ENCODE measurements at places on chromosomes 6 and 20.

DNA sequence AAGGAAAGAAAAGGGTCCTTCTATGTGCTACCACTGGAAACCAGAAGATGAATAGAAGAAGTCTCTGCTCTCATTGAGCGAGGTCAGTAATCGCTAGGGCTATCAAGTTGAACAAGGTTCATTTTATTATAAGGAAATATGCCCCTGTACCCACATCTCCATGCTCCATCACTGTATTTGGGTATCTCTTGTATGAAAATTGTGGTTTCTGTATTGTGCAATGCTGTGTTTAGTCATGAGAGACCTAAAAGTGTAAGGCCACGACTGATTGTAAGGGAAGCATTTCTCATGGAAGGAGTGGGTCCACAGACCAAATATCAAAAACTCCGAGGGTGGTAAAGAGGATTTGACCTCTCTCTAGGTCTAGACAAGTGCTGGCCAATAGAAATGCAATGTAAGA, 3.6 kb upstream of the HS3ST5 start:
- DNase-seq = no peak

GRCh38 chr20:11918981-11919380, 1.3 kb downstream of the BTBD3 start:
- DNase-seq = peak; percentile 34

DNA sequence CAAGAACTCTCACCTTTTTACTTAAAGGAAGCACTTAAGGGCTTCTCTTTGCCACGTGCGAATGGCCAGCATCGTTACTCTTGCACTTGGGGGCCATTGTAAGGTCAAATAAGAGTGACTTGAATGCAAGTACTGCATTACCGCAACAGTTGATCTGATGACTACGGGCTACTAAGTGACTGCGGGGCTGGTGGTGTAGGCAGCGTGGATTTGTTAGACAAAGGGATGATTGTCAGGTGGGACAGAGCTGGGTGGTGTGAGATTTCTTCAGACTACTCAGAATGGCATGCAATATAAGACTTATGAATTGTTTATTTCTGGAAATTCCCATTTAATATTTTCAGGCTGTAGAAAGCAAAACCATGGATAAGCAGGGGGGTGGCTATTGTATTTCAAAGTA, 199.7 kb upstream of the UST start:
- no peak for DNase-seq

- no peak for DNase-seq
Observed at GRCh38 chr6:164911151-164911550, 398.3 kb downstream of the C6orf118 start.

- DNase-seq = no peak
Observed at GRCh38 chr20:18985551-18985950, 172.0 kb downstream of the SCP2D1 start.

DNA sequence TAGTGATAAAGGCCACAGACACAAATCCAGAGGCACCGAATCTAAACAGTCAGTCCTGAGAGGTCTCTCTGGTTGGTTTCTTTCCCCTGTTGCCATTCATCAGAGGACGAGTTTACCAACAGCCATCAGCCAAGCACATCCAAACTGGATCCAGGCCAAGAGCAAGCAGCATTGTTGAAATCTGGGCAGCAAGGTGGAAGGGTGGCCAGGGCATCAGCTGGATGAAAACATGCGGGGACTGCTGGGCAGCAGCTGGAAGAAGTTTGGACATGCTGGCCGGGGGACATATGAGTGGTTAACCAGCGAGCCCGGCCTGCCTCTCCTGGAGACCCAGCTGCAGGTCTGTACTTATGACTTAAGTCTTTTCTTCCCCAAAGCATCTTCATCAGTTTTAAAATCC, at the start of gene SMIM28:
SMIM28 (plus strand) TSS at position 62 of the 400 bp plus-strand sequence; CDS start at position 230, 168 bp downstream.
- no peak for DNase-seq

DNA sequence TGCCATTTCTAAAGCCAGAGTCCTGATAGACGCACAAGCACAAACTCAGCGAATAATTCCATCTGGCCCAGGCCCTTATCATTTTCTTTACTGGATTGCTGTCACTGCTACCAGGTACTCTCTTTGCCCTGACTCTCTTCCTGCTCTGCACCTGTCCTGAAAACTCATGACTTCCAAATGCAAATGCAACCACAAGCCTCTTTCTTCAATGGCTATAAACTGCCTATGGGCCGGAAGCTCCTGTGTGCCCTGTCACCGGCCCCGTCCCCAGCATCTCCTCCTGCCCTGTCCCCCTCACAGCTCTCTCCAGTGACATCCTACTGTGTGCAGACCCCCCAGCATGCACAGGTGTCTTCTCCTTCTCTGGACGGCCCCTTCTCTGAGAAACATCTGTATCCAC, 302.6 kb downstream of the GMDS start:
- no peak for DNase-seq

DNA sequence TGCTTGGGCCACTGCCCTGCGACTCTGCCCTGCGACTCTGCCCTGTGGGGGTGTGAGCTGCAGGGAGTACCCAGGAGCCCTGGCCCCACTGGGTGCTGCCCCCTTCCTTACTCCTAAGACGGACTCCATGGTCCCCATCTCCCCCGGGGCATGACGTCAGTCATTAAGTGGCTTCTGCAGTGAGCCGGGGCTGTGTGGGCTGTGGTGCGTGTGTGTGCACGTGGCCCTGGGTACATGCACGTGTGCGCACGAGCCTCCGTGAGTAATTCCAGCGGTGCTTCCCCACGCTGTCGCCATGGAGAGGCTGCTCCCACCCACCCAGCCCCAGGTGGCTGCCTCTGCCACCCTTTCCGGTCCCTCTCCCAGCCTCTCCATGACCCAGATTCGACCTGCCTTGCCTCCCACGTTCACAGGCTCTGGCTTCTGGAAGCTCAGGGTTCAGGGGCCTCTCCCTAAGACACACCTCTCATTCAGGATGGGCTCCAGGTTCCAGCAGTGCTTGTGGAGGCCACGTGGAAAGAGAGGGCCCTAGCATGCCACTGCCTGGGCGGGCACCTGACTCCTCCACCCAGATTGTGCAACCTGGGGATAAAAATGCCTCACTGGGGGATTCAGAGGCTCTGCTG, 88.3 kb downstream of the DLGAP4 start:
- DNase-seq = peak; percentile 44

DNA sequence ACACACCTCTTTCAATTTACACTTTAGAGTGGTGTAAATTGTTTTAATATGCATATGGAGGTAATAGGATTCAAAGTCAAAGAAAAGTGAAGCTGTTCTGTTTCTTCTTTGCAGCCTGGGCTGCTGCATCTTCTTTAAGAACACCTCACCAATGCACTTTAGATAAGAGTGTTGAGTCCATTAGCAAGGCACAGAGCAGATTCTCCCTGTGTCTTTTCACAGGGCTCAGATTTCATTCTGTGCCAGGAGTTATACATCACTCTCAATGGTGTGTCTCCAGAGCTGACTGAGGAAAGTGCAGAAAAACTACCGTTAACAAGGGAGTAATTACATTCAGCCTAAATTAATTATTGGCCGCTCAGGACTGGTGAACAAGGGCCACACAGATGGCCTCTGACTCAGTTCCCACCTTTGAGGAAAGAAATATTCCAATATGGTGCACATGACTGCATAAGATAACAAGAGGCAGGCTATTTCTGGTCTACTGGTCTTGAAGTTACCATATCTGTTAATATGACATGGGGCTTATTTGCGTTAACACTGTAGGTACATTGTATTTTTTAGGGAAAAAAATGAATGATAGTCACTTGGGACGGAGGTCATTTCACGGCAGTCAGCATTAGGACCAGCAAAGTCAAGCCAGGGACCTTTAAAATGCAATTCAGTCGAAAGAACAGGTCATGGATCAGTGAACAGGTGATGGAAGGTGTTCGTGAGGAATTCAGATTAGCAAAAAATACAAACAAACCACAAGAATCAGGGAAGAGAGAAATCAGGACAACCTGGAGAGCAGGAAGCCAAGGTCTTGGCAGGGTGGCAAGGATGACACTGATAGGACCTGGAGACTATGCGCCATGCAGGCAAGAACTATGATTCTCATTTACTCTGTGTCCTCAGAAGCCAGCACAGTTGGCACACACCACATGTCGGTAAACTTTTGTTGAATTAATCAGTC, 203.7 kb downstream of the TBX18 start:
- DNase-seq = peak; percentile 28

- peak; percentile 52 for DNase-seq
Observed at GRCh38 chr6:43972913-43973300, 154.3 kb downstream of the MRPL14 start.

GRCh38 chr6:156735751-156736150, 41.4 kb upstream of the ARID1B start:
- DNase-seq = no peak

DNA sequence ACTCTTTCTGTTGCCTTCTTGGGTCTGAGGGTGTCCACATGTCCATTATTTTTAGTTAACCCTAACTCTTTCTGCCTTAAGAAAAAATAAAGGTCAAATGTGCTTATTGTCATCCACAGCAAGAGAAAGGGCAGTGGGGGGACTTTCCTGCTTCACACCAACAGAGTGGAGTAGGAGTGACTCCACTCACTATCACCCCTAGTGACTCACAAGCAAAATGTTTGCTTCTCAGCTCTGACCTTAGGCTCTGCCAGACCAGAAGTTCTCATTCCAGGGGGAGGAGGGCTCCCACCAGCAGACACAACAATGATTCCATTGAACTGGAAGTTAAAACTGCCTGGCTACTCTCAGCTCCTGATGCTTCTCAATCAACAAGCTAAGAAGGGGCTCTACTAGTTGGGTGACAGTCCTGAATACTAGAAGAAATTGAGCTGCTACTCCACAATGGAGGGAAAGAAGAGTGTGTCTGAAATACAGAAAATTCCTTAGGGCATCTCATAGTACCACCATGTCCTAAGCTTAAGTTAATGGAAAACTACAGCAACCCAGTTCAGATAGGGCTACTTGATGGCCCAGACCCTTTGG, 83.9 kb upstream of the AFDN start:
- DNase-seq = no peak

- no peak for DNase-seq
Observed at GRCh38 chr6:164926686-164927085, 382.7 kb downstream of the C6orf118 start.

DNA sequence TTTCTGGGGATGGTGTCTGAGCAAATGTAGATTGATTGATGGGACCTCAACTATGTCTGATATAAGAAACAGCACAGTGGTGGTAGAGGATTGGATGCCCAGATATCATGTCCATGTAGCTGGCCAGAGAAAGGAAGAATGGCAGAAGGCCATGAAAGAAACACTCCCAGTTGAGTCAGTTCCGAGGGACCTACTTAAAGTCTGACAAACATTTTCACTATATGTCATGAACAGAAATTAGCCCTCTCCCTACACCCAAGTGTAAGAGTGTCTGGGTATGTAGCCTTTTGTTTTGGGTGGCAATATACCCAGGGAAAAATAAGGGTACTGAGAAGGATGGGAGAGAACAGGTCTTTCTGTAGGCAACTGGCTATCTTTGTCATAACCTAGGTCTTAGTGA, 434.2 kb downstream of the BCKDHB start:
- no peak for DNase-seq

DNA sequence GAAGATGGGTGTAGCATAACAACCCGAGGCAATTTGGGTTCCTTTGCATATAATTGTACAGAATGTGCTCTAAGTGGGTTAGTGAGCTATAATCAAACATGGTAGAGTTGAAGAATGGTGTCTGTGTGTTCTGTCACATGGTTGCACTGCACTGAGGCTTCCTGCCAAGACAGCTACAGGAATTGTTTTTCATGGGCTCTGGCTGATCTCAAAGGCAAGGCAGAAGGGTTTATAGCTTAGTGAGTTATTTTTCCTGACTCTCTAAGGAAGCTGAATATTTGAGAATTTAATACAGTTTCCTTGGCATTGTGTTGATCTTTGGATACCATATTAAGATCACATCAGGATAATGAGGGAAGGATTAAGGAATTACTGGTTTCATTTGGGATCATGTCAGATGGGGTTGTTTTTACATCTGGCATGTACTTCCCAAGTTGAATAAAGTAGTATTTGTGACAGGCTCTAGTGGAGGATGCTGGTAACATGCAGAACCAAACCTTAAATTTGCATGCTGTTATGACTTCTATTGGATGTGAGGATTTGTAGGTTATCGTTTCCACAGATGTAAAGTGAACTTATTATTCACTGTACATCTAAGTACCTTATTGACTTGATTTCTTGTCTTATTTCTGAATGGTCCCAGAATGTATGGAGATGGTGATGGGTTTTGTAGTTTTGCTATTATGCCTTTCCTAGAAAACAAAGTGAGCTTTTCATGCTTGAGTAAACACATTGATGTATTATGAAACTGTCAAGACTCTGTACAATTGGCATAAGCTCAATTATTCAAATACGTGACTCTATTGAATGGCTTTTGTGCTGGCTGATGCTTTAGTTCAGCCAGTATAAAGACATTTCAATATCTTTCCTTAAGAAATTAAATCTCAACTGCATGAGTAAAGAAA, 43.3 kb downstream of the LRRC1 start:
- no peak for DNase-seq

GRCh38 chr20:34262488-34263288, 21.5 kb downstream of the ASIP start:
- no peak for DNase-seq

DNA sequence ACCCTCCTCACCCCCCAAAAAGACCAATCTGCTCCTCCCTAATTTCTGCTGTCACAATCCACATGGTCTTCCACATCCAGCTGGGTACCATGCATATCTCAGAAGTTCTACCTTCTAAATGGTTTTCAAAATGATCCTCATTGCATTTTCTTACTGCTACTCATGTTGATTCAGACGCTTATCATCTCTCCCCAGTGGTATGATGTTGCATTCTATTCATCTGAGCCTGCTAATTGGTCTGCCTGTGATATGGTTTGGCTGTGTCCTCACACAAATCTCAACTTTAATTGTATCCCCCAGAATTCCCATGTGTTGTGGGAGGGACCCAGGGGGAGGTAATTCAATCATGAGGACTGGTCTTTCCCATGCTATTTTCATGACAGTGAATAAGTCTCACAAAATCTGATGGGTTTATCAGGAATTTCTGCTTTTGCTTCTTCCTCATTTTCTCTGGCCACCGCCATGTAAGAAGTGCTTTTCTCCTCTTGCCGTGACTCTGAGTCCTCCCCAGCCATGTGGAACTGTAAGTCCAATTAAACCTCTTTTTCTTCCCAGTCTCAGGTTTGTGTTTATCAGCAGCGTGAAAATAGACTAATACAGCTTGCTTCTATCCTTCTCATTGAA, 41.4 kb upstream of the CLIC5 start:
- DNase-seq = no peak

DNA sequence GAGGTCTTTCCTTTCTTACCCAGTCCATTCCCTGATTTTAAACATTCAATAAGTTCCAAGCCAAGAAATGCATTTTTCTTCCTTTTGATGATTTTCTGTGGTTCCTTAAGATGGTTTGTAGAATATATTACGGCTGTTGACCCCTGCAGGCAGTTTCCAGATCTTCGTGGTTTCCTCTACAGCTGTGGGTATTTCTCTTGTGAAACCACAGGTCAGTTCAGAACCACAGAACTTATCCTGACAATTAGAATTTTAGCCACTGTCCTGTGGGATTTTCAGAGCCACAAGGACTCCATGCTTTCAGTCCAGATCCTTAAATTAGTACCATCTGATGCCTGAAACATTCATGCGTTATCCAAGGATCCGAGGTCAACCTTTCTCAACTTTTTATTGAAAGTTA, 29.7 kb upstream of the EXOC2 start:
- no peak for DNase-seq

GRCh38 chr6:98041056-98041455, 758.0 kb upstream of the MMS22L start:
- DNase-seq = no peak
